OCI-M1 (cell line): ENCODE measurements at places on chromosomes 16 and 17.
A peak's percentile ranks its signal among the peaks of the same experiment; 100 is the strongest.

- no peak for DNase-seq
Observed at GRCh38 chr17:77436058-77436442, 295.3 kb downstream of the SEC14L1 start.

- no peak for DNase-seq
Observed at GRCh38 chr16:72935896-72936295, 112.0 kb downstream of the ZFHX3 start.

DNA sequence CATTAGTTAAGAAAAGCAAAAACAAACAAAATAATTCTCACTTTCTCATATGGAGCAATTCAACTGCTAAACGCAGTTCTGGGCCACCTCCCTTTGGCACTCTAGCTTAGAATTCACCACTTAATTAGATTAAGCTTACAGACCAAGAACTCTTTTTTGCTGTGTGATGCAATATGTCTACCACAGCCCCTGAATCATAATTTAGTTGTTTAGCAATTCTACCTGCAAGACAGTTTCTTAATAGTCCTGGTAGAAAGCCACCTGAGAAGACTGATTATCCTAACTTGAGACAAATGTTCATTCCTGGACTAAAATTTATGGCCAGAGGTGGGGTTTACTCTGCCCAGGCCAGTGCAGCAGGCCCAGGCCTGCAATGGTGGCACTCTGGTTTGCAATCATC is 205.9 kb downstream of the HS3ST3A1 start:
- DNase-seq = no peak

DNA sequence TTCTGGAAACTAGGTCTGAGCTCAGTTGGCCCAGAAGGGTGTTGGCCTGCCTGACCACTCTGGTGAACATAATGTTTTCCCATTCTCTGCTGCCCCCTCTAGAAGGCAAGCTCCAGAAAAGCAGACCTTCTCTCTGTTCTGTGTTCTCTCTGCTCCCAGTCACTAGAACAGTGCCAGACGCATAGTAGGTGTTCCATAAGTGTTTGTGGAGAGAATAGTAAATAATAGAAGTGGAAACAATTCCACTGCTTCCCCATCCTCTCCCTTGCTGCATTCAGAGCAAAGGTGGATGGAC is 32.2 kb upstream of the ETV4 start:
- DNase-seq = no peak

DNA sequence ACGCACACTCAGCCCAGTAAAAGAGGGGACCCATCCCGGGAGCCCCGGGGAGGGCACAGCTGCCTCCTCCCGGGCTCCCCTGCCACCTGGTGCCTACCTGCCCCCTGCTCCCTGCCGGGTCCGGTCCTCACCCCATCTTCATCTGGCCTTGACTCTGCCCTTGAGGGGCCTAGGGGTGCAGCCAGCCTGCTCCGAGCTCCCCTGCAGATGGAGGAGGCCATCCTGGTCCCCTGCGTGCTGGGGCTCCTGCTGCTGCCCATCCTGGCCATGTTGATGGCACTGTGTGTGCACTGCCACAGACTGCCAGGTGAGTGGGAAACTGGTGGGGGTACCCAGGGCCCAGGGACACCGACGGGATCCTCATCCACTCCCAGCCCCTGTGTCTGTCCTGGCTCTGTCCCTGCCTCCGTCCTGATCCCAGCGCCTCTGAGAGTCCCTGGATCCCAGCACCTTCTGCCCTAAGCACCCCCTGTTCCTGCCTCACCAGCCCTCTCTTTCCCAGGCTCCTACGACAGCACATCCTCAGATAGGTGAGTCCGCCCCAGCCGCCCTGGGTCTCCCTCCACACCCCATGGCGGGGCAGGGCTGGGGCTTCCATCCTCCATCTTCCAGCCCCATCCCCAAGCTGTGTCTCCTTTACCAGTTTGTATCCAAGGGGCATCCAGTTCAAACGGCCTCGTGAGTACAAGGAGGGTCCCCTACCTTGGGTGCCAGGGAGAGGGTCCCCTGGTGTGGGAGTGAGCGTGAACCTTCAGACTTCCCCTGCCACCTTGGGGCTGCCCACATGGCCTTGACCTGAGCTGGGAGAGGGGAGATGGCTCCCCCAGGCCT is 574 bp downstream of the LAT start:
- no peak for DNase-seq

DNA sequence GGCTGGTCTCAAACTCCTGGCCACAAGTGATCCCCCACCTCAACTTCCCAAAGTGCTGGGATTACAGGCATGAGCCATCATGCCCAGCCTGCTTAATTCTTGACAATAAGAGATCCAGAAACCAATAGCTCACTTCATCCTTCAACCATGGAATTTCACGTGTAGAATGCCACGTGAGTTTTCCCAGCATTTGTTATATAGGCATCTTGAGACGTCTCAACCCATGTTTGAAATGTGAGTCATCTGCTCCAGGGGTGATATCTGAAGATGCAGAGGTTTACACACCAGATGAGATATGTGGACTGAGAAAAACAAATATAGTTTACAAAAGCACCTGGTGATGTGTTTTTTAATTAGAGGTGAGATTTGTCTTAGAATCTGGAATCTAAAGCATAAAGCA is 7.1 kb downstream of the TEKT3 start:
- no peak for DNase-seq

DNA sequence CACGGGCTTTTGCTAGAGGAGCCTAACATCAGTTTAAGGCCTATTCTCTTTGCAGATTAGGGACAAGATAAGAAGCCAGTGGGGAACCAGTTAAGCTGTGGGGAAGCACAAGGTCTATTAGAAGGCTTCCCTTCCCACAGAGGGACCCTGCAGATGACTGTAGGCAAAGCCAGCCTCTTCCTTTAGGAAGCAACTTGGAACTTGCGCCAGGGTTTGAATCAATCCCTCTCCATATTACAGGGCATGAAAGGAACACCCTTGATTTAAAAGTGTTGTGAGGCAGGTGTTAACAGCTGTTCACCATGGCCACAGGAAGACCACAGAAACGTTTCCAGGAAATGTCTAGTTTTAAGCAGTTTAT is 77.3 kb downstream of the RPTOR start:
- DNase-seq = peak; percentile 4

- no peak for DNase-seq
Observed at GRCh38 chr16:68992521-68992920, 112.9 kb upstream of the HAS3 start.

DNA sequence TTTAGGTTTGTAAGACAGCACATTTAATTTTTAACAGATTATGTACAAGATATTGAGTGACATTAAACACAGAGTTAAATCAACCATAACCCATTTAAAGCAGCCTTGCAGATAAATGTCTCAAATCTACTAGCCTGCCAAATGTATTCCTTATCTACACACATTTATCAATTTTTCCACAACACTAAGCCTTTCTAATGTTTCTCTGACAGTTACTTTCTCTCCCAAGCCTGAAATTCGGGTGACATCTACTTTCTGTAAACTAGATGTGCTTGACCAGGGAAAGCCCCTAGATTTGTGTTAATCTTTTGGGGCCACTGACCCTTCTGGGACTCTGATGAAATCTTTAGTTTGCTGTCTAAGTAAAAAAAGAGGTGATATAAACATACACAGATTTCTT is 69.0 kb downstream of the CDH13 start:
- no peak for DNase-seq

DNA sequence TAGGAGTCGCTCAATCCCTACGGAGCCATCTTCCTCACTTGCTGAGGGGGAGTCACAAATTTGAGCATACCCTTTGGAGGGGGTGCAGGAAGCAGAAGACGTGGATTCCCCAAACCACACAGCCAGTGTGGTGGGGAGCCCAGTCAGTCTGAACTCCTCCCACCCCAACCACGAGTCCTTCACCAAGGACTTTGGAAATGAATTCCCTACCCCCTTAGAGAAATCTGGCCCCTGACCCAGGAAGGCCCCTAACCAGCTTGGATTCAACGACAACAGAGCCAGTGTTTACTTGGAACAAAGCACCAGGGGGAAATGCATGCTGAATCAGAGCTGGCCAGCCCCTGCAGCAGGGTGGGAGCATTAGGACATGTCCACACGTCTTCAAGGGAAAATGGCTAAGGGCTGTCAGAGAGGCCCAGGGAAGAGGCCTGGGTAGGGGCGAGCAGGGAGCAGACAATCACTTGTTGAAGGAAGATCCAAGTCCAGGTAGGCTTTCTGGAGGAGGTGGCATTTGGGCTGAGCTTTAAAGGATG is 5.5 kb upstream of the TMEM92 start:
- DNase-seq = no peak
